CD4-positive, alpha-beta T cell treated with Interleukin-2 at 100 ng/mL for 4 hours (primary cell): ENCODE measurements at places on chromosomes 2 and 18.

GRCh38 chr2:240626531-240627300 is 1.4 kb downstream of the GPR35 start:
- peak; percentile 29 for DNase-seq

- no peak for DNase-seq
These were observed 6.2 kb downstream of the COPS8 start for GRCh38 chr2:237091779-237092436.

DNA sequence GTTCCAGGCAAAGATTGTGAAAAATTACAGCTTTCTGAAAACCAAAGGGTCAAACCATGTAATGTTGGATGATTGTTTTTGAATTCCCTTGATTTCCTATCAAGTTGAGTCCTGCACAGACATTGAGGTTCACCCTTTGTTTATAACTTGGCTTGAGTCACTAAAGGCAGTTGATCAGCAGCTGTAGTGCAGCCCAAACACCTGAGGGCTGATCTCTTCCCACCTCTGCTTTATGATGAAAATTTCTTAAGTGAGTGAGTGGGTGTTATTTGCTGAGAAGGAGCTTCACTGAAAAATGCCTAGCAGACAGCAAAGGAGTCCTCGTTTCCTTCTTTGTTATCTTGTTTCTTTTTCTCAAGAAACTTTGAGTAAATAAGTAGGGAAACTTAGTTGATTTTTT is 31.9 kb upstream of the BMPR2 start:
- DNase-seq: no peak

DNA sequence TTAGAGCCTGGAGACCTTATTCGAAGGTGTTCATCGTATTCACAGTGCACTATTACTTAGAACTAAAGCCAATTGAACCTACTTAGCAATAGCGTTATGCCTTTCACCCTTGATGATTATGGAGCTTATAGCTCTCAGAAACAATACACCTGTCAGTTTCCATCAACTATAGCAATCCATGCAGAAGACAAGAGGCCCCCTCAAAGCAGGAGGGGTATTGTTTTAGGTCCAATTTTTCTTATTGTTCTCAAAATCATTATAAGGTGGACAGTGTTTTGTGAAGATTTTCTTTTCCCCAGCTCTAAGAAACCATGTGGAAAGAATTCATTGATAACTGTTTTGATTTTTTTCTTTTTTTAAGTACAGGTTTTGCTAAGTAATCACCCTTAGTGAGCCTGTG is 135.5 kb downstream of the MEIS1 start:
- no peak for DNase-seq

- DNase-seq: no peak
These were observed 218 bp downstream of the DGKD start for GRCh38 chr2:233354500-233354924.

DNA sequence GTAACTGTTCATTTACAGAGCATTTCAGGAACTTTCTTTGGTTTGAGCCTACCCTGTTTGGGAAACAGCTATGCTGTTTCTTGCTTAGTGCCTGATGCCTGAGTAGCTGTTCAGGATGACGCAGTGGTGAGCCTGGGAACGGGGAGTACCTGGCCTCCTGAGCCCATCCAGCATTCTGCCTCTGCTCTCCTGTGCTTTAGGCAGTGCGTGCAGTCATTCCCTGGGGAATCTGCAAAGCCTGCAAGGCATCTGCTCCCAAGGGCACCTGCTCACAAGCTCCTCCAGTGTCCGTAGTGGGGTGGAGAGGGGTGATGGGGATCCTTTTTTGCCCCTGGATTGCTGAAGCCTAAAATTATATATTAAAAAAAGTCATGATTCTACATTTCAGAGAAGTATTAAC is 68.8 kb downstream of the RAPGEF4 start:
- DNase-seq: no peak

GRCh38 chr2:18788592-18788991 is 199.2 kb upstream of the NT5C1B start:
- DNase-seq: no peak

- no peak for DNase-seq
These were observed 930.0 kb upstream of the FSHR start for GRCh38 chr2:50084086-50084843.

- peak; percentile 46 for DNase-seq
These were observed 51.0 kb upstream of the EML4 start for GRCh38 chr2:42117923-42118753.

DNA sequence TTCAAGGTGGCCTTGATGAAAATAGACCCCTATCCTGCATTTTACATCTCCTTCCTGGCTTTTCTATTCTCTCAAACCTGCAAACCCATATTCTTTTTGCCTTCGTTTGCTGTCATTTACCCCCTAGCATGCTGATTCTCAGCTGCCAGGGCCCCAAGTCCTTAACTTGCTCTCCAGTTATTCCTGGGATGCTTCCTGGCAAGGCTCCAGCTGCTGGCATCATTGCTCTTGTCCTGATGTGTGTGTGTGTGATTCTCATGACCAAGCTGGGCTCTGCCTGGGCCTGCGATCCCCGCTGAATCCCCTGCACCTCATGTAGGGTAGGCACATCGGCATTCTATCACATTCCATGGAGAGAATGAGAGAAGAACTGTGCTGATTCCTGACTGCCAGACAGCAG is 11.9 kb downstream of the NPAS2 start:
- no peak for DNase-seq

GRCh38 chr2:190344276-190344827 is 963 bp downstream of the INPP1 start:
- DNase-seq: peak; percentile 17

- DNase-seq: no peak
These were observed 336.8 kb downstream of the RBM43 start for GRCh38 chr2:150924878-150925277.

DNA sequence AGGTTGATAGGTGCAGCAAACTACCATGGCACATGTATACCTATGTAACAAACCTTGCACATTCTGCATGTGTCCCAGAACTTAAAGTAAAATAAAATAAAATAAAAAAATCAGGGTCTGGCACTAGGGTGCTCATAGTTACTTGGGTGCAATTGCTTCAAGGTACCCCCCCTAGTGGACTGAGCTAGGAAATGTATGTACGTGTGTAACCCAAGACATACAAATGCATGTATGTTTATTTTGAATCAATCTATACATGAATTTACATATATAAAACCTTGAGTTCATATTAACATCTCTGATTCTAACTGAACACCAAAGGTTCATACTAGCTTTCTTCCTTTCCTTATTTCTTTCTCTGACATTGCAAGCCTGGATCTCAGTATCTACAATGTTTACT is 51.5 kb downstream of the USP37 start:
- peak; percentile 46 for DNase-seq

DNA sequence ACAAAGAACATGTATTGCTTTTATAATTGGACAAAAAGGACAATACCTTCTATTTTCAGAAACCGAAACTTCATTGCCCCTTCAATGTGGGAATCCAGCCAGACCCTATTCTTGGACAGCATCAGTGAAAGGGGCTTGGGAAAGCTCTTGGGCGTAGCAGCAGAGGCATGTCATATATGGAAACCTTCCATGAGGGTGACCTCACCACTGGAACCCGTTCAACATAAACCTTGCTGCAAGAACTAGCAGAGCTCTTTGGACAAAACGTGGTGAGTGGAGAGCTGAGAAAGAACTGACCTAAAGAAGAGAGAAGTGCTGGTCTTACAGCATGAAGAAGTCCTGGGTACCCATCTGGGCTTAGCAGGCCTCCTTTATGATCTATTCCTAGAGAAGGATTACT is 22.7 kb upstream of the ACTG2 start:
- no peak for DNase-seq

DNA sequence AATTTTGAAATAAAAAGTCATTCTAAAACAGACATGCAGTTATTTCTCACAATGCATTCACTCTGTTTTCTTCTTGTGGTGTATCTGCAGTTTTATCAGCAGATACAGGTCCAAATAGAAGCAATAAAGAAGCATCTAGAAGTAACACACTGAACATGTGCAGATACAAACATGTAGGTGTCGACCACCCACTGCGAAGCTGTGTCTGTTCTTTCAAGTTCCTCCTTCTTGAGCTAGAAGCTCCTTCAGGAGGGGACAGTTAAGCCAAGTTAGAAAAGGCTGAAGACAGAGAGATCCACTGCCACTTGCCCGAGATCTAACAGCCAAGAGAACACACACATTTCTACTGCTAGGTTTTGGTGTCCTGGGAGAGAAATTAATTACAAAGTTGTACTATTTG is 30.1 kb downstream of the WDFY1 start:
- no peak for DNase-seq

DNA sequence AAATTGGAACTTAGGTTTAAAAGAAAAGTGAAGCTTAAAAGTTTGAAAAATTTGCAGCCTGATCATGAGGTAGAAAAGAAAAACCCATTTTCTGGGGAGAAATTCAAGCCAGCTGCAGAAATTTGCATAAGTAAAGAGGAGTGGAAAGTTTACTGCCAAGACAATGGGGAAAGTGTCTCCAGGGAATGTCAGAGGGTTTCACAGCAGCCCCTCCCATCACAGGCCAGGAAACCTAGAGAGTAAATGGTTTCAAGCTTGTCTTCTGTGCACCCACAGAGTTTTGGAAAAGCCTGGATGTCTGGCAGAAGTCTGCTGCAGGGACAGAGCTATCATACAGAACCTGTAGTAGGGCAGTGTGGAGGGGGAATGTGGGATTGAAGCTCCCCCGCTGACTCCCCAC is 254.0 kb upstream of the FSIP2 start:
- no peak for DNase-seq

DNA sequence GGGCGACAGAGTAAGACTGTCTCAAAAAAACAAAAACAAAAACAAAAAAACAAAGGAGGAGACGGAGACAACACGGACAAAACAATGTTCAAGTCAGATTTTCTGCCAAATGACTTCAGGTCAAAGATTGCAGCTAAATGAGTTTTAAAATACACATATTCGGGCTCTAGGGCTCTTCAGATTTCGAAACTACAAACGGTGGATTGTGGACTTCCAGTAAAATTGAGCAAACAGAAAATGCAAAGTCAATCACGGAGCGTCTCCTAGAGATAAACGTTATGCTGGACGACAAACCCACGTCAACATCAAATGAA is 558 bp downstream of the MRPS5 start:
- DNase-seq: no peak

DNA sequence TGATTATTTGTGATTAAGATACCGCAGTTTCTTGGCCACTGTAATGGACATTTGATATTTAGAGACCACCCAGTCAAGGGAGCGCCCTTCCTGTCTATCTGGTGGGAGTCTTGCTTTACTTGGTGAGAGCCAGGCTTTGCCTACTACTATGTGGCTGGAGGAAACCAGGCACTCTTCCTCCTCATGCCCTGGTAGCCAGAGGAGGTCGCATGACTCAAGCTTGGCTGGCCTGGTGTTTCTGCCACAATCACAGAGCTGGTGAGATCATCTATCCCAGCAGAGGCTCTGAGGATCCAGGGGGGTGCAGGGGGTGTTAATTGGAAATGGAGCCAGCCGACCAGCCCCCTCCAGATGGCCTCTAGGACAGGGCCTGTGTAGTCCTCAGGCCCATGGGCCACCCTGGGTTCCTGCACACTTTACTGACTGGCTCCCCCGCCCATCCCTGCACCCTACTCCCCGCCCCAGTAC is 46.8 kb upstream of the BIN1 start:
- DNase-seq: no peak

GRCh38 chr2:237904831-237905599 is 45.6 kb downstream of the RAMP1 start:
- no peak for DNase-seq

DNA sequence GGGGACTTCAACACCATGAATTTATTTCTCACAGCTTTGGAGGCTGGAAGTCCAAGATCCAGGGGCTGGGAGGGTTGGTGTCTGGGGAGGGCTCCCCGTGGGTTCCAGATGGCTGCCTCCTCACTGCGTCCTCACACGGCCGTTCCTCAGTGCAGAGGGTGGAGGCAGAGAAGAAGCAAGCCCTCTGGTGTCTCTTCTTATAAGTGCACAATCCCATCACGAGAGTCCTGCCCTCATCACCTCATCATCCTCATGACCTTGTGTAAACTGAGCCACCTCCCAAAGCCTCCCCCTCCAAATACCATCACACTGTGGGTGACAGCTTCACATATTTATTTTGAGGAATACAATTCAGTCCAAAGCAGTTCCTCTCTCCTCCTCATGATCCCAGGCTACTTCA is 26.3 kb downstream of the TMEM163 start:
- peak; percentile 31 for DNase-seq

DNA sequence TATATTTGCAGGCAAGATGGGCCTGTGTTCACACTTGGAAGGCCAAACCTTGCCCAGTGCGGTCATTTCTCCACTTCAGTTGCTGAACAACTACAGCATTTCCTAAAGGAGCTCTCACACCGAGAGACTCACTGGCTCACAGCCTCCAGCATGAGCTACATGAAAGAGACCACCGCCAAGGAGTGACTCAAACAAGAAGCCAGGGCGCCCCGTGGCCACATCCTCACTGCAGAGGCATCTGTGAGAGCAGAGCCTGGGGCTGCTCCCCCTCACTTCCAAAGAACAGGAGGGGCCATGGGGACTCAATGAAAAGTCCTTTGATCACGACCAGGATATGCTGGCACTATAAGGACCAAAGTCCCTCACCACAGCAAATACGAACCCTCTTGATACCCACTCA is 50.0 kb downstream of the TMEM163 start:
- DNase-seq: peak; percentile 78

- DNase-seq: no peak
These were observed 457.4 kb upstream of the DSEL start for GRCh38 chr18:67973916-67974315.

- peak; percentile 26 for DNase-seq
These were observed 58.1 kb downstream of the MAP3K19 start for GRCh38 chr2:134988994-134989605.

GRCh38 chr18:4270016-4270415 is 185.1 kb downstream of the DLGAP1 start:
- DNase-seq: no peak

GRCh38 chr2:241892299-241893137 is 23.0 kb downstream of the RTP5 start:
- no peak for DNase-seq

DNA sequence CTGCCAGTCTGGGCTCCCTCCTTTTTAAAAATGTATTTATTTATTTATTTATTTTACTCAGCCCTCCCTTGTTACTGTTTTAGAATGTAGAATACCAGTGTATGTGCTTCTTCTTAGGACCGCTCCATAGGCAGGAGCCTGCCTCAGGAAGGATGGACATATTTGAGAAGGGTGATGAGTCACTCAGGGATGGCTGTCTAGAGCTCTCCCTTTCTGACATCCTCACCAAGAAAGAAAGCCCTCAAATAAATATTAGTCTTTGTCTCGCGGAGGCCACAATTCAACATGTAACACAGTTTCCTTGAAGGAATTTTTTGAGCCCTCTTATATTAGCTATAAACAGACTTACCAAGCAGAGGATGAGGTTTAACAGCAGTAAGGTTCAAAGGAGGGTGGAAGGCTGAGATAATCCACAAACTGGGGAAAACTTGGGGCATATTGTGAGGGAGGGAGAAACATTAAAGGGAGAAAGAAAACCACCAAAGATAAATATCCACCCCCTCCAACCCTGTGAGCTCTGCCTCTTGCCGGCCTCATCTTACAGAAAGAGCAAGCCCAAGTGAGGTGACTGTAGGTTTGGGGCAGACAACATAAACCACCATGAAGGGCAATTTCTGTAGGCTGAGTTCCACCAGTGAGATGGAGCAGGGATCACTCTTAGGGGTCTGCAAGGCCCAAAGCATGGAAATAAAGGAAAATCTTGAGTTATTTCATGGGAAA is 163.4 kb downstream of the LRRTM1 start:
- DNase-seq: no peak

GRCh38 chr2:30446602-30447148 is 371 bp upstream of the LCLAT1 start:
- peak; percentile 6 for DNase-seq
